Calu3 (cell line): ENCODE measurements at places on chromosomes 1 and 21.
A peak's percentile ranks its signal among the peaks of the same experiment; 100 is the strongest.

DNA sequence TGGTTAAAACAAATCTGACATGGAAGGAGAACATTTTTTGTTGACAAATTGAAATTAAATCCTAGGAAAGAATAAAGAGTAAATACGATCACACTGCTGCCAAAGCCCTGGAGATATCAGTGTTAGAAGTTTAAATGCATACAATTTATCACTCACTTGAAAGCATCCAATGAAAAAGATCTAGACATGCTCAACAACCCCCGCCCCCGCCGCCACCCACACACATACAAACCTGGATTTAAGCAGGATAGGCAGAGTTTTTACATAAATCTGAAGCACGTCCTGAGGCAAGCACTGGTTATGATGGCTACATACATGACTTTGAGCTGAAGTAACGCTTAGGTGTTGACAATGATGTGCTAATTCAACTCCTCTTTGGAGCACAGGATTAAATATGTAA, 58.5 kb downstream of the LYST start:
- no peak for DNase-seq

DNA sequence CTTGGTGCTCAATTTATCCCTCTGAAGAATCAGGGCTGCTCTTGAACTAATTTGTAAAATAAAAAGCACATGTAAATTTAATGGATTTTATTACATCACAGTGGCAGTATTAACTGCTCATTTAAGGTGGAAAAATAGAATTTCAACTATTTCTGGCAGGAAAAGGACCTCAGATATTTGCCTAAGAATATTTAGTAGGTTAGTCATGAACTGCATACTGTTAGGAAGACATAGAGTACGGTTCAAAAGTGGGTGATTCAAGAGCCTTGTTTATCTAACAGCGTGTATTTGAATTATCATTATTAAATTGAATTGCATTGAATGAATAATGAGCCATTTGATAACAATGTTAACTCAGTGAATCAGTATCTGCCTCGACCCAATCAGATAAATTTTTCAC, 248.8 kb upstream of the PBX1 start:
- no peak for DNase-seq

DNA sequence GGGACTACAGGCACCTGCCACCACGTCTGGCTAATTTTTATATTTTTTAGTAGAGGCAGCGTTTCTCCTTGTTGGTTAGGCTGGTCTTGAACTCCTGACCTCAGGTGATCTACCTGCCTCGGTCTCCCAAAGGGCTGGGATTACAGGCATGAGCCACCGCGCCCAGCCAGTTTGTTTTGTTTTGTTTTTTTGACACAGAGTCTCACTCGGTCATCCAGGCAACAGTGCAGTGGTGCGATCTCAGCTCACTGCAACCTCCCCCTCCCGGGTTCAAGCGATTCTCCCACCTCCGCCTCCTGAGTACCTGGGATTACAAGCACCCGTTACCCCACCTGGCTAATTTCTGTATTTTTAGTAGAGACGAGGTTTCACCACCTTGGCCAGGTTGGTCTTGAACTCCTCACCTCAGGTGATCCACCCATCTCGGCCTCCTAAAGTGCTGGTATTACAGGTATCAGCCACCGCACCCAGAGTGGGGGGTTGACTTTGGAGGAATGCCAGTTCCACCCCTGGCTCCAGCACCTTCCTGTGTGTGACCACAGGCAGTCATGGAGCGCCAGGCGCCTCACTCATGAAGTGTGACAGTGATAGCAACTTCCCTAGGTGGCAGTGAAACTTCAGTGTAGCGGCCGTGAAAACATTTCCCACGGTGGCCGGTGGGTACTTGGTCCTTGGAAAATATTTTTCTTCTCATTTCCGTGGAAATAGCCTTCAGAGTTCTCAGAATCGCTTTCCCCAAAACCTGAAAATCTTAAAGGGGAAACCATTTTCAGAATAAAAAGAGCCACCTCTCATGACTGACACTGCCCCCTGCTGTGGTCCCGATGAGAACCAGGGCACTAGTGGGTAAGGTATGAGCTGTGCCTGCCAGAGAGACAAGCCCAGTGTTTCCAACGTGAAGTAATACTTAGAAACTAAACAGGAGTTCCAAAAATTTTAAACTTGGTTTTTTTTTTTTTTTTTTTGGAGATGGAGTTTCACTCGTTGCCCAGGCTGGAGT, 48.6 kb downstream of the WDR4 start:
- peak; percentile 33 for DNase-seq

DNA sequence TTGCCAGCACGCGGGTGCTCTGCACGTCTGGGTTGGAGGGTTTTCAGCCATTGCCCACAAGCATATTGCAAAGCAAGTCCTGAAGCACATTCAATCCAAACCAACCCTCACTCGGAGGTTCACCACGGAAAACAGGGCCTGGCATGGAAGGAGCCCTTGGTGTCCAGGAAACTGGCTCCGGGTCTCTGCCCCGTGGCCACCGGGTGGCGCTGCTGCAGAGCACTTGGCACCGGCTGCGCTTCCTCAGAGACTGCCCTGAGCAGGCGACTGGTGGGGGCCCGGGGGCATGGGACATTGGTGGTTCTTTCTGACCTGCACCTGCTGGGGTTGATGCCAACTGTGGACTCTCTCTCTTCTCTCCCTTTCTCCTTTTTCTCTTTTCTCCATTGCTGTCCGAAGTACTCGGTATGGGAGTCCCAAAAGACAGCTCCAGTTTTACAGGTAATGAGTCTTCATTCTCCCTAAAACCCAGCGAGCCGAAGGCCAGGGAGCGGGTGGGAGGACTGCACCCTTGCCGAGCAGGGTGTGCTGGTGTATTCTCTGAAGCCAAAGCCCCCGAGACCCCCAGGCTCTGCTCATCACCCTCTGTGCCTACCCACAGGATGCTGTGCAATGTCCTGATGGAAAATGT, 4.1 kb upstream of the KCNAB2 start:
- peak; percentile 46 for DNase-seq

DNA sequence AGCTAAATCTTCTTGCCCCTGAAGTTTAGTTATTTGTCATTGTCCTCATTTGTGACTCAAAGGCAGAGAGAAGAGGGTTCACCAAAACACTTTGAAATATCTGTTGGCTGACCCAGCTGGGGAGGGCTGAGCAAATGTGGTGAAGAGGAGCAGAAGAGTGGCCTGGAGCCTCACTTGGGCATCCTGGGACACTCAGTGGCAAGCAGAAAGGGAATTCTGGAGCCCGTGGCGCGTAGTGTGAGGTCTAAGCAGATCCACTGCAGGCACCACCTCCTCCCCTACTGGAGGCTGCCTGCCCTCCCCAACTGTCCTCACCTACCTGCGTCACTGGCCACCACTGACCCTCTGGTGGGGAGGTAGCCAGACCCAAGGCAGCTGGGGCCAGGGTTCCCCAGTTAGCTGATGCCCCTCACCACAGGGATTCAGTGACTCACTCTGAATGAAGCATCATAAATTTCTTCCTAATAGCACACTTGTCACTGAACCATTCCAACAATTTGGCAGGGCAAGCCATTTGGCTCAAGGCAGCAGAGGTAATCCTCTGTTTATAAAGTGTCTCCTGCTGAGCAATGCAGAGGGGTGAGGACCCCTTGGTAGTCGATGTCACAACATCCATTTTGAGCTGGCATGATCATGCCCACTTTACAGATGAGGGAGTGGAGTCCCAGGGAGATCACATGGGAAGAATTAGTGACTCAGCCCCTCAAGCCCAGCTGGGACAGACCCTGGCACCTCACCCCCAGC, 80.3 kb downstream of the NENF start:
- DNase-seq = no peak

DNA sequence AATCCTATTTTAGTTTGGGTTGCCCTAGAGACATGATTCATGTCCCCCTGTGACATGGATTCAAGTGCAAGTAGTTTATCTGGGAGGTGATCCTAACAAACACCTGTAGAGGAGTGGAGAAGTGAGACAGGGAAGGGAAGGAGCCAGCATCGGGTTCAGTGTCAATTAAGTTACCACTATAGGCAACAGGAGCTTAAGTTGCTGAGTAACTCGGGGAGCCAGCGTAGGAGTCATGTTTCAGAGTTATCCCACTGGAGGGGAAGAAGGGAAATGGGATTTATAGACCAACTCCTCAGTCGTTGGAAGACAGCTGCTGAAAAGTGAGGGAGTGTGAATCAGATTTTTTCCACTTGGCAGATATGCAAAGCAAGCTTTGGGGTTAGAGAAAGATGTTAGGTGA, 54.9 kb downstream of the SLC30A7 start:
- DNase-seq = no peak

- peak; percentile 55 for DNase-seq
Measured at GRCh38 chr1:200895801-200896530, 1.3 kb downstream of the INAVA start.

DNA sequence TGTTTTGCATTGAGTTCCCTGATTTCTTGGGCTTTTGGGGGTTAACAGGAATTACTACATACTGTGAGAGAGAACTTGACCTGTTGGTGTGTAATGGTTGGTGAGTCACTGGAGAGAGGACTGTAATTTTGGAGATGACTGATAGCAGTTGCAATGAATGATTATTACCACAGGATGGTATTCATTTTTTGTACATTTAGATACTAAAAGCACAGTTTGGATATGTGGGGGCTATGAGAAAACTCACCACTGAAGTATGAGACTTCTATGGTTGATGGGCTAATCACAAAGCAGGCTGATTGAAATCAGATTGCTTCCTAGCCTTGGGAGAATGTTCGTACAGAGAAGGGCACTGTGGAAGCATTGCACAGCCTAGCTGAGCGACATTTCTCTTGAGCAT, 1571.3 kb upstream of the PRMT6 start:
- DNase-seq = no peak

- DNase-seq = no peak
Measured at GRCh38 chr1:70836456-70836855, 211.2 kb downstream of the PTGER3 start.

GRCh38 chr21:33157303-33157702, 72.4 kb upstream of the IFNAR2 start:
- no peak for DNase-seq

DNA sequence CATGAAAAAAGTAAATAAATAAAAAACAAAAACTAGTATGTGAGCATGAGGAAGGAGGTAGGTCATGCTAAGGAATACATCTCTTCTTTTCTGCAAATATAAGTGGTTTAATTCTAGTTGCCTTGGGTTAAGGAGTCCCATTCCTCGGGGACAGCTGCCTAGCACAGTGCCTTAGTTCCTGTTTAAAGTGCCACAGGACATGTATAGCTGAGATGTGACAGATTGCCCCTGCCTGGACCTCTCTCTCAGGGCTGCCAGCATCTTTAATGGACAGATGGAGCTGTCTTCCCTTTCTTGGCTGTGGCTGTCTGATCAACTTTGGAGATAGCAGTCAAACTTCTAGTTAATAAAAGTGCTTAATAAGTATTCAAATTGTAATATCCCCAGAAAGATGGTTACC, 50.0 kb downstream of the TSEN15 start:
- DNase-seq = no peak

DNA sequence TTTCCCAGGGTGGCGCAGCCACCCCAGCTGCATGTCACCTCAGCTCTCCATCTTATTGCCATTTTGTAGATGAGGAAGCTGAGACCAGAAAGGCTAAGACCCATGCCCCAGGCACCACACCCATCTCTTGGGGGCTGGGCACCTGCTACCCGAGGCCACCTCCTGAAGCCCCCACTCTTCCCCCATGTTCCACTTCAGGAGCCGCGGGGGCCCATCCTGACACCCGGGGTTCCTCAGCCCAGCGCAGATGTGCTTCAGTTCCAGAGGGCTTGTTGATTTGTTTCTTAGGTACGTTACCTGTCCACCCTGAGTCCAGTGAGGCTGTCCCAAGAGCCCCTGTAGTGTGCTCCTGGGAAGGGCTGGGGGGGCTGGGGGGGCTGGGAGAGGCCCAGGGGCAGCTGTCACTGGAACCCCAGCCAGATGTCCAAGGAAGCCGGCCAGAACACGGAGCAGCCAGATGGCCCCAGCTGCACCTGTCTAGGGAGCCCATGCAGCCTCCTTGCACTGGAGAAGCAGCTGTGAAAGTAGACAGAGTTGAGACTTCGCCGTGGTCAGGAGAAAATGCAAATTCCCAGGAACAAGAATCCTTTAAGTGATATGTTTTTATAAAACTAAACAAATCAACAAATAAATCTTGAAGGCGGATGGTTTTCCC, 17.1 kb upstream of the CCDC27 start:
- no peak for DNase-seq

- no peak for DNase-seq
Measured at GRCh38 chr1:228795596-228795995, 60.3 kb downstream of the RHOU start.

GRCh38 chr1:203593723-203594122, 32.9 kb upstream of the ATP2B4 start:
- peak; percentile 39 for DNase-seq

DNA sequence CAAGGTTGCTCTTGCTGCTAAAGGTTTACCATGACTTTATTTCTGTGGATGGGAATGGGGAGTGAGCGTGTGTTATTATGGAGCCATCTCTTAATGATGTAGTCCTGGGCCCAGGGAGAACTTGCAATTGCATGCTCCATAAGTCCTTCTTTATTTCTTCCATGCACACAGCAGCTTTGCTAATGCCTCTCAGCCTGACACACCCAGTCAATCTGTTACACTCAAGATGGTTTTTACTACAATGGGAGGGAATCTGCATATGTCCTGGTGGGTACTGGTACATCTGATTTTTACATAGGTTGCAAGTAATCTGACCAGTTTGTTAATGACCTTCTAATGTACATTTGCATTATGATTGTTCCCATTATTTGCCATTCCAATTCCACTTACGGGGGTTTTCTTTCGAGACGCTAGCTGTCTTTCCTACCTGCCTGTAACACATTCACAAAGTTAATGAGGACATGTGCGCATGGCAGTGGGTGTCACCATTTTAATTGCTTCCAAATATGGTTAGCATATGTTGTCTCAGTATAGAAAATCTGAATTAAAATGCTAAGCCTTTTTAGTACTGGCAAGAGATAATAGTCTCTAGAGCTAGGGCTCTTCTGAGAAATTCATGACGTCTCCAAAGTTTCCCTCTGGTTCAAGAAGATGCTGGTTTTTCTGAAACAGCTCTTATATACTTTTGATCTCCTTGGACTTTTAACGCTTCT, 188.2 kb downstream of the GRIK1 start:
- no peak for DNase-seq

- peak; percentile 87 for DNase-seq
Measured at GRCh38 chr1:203480525-203481084, 5.0 kb downstream of the PRELP start.

DNA sequence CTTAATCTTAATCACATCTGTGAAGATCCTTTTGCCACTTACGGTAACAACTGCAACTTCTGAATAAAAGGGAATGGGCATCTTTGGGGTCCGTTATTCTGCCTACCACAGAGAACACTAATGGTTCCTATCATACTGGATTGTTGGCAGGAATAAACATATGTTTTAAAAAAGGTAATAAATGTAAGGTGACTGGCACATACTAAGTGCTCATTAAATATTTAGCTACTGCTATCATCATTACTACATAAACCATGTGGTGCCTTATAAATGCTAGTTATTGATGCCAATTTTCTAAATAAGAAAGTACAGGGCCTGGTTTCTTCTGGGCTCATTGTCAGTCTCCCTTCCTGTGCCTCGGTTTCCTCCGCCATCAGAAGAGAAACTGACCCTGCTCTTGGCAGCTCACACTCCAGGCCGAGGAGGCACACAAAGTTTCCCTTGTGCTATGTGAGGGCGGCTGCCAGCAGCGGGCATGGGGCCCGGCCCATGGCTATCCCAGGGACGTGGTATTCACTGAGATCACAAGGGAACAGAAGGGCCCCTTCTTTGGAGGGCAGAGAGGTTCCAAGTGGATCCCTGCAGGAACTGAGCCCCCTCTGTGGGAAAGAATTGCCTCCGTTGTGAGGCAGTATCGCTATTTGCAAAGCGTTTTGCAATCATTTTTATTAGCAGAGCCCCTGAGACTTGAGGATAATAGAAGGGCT, 26.2 kb downstream of the NAV1 start:
- no peak for DNase-seq

GRCh38 chr1:7769673-7770412, 1.3 kb upstream of the VAMP3 start:
- DNase-seq = no peak

GRCh38 chr1:226187380-226187779, 839 bp upstream of the ACBD3 start:
- DNase-seq = no peak
